ENCODE measurements at places on chromosomes 7 and 10.

DNA sequence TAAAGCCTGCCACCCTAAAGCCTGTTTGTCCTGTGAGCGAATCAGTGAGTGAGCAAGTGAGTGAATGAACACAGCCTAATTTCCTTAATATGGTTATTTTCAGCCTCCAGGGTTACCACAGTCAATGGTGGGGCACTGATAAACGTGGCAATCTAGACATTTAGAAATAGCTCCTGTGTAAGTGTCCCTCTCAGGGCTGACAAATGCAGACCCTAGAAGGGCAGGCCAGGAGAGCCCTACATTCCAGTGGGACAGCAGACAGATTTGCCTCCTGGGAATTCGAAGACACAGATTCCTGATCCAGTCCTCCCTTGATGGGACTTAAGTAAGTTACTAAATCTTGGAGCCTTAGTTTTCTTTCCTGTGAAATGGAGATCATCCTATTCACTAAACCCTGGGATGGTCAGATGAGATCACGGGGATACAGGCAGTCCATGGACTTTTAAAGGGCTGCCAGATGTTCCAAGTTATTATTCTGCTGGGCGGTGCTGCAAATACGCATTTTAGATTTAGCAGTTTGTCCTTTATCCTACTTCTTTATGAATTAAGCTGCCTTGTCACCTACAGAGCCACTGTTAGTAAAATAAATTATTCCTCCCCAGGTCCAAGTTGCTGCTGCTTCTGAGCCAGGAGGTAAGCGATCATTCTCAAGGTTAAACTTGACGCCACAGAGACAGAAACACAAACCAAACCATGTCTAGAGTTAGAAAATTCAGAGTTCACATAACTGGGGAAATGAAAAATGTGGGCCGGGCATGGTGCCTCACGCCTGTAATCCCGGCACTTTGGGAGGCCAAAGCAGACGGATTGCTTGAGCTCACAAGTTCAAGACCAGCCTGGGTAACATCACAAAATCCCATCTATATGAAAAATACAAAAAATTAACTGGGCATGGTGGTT is 54.8 kb upstream of the TM9SF3 start:
- DNase-seq, result no peak

GRCh38 chr7:116815041-116815440 is 47.3 kb upstream of the CAPZA2 start:
- DNase-seq, result no peak

DNA sequence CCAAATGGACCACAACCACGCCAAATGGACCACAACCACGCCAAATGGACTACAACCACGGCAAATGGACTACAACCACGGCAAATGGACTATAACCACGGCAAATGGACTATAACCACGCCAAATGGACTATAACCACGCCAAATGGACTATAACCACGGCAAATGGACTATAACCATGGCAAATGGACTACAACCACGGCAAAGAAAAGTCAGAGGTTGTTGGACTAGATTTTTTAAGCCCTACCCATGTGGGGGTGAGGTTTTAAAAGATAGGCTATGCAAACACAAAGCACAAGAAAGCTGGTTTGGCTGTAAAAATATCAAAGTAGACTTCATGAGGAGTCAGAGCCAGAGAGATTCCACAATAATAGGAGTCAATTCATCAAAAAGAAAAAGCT is 55.8 kb downstream of the NCAPG2 start:
- DNase-seq, result no peak

DNA sequence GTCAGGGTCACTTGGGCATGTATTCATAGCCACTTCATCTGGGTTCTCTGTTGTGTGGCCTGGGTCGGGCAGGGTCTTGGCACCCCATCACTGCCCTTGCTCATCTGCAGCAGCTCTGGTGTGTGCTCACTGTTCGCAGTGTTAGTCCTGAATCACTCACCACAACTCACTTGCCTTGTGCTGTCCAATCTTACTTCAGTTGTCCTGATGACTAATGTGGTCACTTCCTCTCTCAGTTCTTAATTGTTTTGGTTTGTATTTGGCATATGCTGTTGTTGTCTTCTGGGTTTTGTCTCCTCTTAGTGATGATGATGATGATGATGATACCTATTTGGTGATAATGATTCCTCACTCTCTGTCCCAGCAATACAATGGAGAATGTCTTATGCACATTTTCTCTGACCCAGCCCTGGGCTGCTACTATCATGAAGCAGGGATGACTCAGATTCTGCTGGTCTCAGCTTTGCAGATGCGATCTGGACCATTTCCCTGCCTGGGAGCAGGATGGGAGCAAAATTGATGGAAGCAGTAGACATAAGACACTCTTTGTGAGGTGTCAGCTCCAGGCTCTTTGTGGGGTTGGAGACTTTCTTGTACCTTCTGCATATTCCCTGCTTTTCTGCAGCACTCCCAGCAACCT is 17.0 kb downstream of the ADRA2A start:
- DNase-seq, result no peak

- no peak for DNase-seq
These were observed 1.9 kb downstream of the SAP25 start for GRCh38 chr7:100571829-100572116.
